ENCODE measurements at places on chromosomes 16 and 17.

- no peak for DNase-seq
Measured at GRCh38 chr17:27938864-27939263, 45.7 kb upstream of the LYRM9 start.

- no peak for DNase-seq
Measured at GRCh38 chr17:73973586-73974409, 229.7 kb upstream of the RPL38 start.

GRCh38 chr17:61160789-61161445 lies 238.7 kb upstream of the TBX2 start:
- no peak for DNase-seq

DNA sequence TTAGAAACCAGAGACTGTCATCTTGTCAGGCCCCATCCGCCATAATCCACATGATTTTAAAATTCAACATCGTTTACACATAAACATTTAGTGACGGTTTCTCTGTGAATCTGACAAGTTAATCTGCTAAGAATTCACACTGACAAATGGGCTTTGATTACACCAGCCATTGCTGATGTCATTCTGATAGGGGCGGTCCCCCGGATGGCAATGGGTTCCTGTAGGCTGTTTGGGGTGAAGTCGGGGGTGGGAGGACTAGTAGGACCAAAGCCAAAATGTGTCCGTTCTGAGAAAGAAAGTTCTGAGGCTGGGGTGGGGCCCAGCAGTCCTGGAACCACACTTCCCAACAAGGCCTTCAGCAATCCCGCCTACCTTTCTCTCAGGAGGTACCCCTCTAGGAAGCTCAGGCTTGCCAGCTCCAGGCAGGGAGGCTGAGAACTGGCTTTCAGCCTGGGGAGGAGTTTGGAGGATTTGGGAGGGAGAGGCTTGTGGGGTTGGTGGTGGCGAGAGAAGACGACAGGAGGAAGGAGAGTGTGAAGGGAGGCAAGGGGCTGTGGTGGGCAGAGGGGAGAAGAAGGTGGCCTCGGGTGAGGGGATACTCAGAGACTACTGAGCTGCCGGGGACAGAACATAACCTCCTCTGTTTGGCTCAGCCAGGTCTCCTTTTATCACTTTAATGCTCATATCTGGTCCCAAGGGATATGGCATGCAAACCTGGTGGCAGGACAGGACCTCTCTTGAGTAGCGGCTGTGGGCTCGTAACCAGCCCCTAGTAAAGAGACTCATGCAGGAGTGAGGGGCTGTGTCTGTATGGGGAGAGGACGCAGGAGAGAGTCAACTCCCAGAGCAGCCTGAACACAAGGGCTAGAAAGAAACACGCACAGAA lies 8.6 kb downstream of the HIC1 start:
- DNase-seq, result no peak

- DNase-seq, result no peak
Measured at GRCh38 chr16:23996258-23996955, 160.6 kb downstream of the PRKCB start.

GRCh38 chr17:32348483-32348800 lies 1.5 kb upstream of the ZNF207 start:
- DNase-seq, result no peak

Measured in naive thymus-derived CD4-positive, alpha-beta T cell (primary cell).